ENCODE measurements at places on chromosomes 11 and 22.
A peak's percentile ranks its signal among the peaks of the same experiment; 100 is the strongest.

GRCh38 chr22:19827341-19828034, 27.2 kb downstream of the GNB1L start:
- no peak for DNase-seq

DNA sequence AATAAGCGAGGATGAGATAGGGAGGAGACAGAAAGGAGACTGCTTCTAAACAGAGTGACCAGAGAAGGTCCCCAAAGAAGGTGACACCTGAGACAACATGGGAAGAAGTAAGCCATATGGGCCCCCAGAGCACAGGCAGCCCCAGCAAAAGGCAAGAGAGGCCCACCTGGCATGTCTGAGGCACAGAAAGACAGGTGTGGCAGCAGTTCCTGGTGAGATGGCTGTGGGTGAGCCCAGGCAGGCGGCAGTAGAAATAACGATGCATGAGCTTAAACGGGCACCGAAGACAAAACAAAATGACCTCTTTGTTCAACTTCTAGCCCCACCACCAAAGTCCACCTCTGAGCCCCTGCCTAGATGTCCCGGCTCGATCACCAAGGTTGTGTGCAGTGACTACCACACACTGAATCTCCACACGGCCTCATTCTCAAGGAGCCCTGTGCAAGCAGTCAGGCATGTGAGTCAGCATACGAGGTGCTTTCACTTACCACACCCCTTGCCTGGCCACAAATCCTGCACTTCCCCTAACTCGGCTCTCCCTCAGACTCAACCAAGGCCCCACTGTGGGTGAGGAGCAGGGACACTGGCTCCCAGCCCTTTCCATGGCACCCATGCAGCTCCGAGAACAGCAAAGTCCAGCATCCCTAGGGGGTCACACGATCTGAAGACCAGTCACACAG, 77.6 kb downstream of the PACSIN2 start:
- DNase-seq, result peak; percentile 29

DNA sequence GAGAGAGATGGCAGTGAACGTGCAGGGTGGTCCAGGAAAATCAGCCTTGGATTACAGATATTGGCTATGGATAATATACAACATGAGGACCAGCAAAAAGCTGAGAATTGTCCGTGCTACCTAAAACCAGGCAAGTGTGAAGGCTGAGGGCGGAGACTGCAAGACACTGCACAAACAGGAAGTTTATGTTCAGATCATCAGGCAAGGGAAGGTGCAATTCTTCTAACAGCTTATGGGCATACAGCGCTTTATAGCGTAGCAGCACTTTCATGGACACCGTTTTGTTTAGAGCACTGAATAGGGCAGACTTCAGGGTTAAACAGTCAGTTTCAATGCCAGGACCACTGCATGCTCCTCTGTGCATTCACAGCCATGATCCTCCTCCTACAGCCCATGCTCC, 93.1 kb upstream of the TMEM45B start:
- no peak for DNase-seq

DNA sequence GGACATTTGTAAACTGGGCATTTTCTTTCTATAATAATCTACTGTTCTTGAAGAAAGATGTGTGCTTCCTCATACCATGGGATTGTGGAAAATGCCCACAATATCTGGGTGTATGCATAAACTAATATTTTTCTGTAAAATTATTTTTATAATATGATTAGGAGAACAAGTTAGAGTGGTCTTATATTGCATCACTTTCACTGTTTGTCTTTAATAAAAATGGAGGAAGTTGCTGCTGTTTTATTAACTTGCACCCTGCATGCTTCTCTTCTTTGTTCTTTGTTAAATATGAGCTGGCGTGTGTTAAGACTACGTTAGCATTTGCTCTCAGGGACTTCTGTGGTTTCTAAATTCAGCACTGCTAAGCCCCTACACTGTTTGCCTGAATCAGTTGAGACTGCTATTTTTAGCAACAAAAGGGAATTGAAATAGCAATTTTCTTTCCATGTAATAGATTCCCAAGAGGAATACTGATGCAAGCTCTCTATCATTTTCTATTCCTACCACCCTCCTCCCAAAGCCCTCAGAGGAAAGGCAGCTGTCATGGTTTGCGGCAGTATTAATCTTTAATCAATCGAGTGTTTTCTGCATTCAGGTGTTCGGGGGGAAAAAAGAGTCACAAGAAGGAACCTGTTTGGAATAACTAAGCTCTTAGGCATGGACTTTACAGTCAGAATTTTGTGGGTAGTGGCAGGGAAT, 56.1 kb downstream of the HSD17B12 start:
- DNase-seq, result no peak

- DNase-seq, result no peak
These were observed 20.4 kb upstream of the LYVE1 start for GRCh38 chr11:10588904-10589303.

GRCh38 chr11:17572791-17573460, 25.9 kb downstream of the OTOG start:
- no peak for DNase-seq

DNA sequence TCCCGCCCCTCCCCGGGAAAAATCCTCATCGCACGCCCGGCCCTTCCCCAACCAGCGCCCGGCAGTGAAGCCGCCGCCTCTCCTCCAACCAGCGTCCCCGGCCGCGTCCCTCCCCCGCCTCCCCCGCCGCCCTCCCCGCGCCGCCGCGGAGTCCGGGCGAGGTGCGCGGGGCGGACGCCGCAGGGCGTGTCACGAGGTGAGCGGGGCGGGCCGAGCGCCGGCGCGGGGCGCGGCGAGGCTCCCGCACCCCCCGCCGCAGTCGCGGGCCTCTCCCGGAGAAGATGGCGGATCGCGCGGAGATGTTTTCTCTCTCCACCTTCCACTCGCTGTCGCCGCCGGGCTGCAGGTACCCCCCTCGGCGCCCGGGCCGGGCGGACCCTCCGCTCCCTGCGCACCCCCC, at the start of gene MAPK8IP2:
Gene MAPK8IP2 (plus strand): TSS at position 256 of the 400 bp plus-strand sequence. CDS start 26 bp downstream, at position 282.
- DNase-seq, result no peak

GRCh38 chr11:130830566-130830965, 85.7 kb downstream of the SNX19 start:
- DNase-seq, result no peak

DNA sequence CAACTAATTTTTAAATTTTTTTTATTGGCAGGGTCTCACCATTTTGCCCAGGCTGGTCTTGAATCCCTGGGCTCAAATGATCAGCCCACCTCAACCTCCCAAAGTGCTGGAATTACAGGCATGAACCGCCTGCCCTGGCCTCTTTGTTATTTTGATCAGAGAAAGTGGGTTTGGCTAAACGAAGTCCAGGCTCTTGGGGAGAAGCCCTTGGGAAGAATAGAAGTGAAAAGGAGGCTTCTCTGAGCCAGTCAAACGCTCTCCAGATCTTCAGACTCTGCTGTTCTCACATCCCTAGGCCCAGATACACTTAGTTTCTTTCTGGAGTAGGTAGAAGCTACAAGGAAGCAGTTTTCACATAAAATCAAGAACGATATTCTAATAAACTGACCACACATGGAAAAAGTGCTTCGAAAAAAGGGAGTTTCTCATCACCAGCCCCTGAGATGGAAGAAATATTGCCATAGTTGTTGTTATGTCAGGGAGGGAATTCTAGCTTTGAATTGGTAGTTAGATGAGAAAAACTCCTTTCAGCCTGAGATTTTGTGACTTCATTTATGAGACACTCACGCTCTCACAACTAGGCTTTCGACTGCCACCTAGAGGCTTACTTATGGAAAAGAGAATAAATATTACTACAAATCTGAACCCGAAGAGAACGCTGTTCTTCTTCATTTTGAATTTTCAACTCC, 41.7 kb upstream of the AQP11 start:
- peak; percentile 21 for DNase-seq

- DNase-seq, result no peak
These were observed 28.3 kb upstream of the UPB1 start for GRCh38 chr22:24466716-24467328.

DNA sequence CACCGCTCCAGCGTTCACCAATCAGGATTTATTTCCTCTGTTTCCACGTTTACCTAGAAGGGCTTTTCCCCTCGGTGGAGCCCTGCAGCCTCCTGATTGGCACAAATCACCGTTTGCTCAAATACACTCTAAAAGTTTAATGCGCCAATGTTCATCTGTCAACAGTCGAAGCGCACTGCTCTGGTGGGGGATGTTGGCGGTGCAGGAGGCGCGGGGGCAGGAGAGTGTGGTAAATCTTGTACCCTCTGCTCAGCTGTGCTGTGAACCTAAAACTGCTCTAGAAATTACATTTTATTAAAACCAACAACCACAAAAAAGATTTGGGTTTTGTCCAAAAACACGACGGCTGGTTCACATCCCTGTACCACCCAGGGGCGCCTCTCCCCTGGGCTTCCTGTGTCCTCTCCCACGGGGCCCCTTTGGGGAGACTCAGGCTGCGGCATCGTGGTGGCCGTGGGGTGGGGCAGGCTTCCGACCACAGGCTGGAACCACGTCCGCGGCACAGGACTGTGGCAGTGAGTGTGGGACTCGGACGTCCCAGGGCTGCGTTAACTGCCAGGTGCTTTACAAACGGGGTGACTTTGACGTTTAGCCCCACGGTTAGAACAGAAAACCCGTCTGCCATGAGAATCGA, 13.5 kb downstream of the TTLL8 start:
- DNase-seq, result no peak

GRCh38 chr22:27648853-27649252, 152.7 kb downstream of the MN1 start:
- no peak for DNase-seq

- no peak for DNase-seq
These were observed 13.2 kb upstream of the TRIM34 start for GRCh38 chr11:5611627-5612026.

DNA sequence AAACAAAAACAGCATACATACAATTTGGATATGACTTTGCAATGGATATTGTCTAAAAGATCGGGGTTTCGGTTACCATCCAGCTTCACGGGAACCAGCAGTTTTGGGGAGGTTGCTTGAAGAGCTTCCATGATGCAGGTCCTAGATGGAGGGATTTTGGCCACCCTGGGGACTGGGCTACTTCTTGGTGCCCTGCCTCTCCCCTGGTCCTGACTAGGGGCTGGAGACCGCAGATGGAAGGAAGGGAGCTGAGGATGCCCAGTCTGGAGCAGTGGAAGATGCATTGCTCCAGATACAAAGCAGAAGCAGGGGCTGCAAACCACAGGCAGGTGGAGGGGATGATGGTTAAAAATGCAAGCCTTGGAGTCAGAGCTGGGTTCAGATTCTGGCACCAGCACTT, 13.5 kb downstream of the SOX10 start:
- DNase-seq, result no peak

GRCh38 chr11:125001079-125001778, 47.2 kb downstream of the CCDC15 start:
- no peak for DNase-seq

DNA sequence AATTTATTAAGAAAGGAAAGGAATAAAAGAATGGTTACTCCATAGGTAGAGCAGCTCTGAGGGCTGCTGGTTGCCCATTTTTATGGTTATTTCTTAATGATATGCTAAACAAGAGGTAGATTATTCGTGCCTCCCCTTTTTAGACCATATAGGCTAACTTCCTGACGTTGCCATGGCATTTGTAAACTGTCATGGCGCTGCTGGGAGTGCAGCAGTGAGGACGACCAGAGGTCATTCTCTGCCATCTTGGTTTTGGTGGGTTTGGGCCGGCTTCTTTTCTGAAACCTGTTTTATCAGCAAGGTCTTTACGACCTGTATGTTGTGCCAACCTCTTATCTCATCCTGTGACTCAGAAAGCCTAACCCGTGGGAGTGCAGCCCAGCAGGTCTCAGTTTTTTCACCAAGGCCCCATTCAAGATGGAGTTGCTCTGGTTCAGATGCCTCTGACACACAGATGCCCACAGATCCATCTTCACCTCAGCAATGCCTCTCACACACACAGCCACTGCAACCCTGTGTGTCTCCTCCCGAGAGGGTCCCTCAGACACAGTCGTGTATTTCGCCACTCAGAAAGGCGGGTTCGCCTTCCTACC, 16.4 kb upstream of the JAM3 start:
- no peak for DNase-seq

DNA sequence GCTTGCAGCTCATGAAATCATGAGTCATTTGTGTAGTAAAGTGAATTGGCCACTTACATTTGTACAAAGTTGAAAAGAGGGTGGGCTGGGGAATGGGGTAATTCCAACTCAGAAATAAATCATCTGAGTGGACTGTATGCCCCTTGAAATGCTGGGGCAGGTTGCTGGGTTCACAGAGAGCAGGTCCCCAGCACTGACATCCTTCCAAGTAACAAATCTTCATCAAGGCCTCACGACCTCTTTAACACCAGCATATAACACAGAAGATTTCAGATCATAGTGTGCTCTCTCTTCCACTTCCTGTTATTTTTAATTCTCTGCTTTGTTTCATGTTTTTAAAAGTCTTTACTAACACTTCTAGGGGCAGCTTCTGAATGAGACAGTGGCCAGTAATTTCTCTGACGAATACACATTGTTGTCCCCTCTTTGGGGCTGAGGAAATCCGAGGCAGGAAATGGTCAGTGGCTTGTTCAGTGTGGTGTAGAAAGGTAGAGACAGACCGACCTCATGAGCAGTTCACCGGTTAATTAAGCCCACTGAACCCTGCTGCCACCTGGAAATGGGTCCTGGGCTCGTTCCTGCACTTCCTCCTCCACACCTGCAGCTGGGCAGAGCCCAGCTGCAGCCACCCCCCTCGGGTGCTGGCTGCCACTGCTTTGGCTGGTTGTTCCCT, 127.7 kb downstream of the MAML2 start:
- no peak for DNase-seq

DNA sequence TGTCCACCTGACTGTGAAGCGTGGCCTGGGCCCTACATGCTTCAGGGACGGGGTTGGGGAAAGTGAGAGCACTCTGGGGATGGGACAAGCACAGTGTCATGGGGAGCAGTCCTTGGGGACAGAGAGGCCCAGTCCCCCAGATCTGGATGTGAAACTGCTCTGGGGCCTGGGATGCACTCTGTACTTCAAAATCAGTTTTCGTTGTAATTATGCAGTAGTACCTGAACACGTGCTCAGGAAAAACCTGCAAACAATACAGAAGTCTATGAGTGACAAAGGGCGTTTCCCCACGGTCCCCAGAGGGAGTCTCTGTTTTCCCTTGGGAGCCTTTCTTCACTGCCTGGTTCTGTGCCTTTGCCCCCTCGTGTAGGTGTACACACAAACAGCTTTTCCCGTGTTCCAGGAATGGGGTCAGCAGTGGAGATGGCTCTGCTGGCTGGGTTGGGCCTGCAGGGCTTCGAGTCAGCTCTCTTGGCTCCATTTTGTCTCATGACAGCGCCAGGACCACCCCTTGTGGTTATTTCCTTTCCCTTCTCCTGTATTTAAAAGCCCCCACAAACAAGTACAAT, 5.2 kb upstream of the TNFRSF13C start:
- no peak for DNase-seq

- DNase-seq, result no peak
These were observed 126.4 kb downstream of the SEZ6L start for GRCh38 chr22:26295563-26296126.

DNA sequence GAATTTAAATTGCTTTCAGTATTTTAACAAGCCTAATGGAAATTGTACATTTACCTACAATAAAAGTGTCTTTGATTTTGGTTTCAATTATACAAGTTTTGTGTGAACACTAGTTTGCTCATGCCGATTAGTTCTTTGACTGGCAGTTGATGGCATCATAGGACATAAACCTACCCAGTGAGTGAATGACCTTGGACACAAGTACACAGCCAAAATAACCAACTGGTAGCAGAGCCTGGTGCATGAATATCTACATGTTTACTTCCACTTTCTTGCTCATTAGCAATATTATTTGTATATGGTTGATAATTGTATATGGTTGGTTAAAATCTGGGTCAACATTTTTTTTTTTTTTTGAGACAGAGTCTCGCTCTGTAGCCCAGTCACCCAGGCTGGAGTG, 37.8 kb downstream of the STIM1 start:
- DNase-seq, result no peak

GRCh38 chr22:23767673-23768548, at the start of gene CHCHD10:
Gene CHCHD10 (minus strand): TSS chr22:23767972. CDS start chr22:23767874, 98 bp downstream.
- DNase-seq, result peak; percentile 27
